ENCODE measurements at places on chromosomes 7 and 10.

- DNase-seq: no peak
Observed at GRCh38 chr10:125265579-125265955, 105.2 kb upstream of the CTBP2 start.

DNA sequence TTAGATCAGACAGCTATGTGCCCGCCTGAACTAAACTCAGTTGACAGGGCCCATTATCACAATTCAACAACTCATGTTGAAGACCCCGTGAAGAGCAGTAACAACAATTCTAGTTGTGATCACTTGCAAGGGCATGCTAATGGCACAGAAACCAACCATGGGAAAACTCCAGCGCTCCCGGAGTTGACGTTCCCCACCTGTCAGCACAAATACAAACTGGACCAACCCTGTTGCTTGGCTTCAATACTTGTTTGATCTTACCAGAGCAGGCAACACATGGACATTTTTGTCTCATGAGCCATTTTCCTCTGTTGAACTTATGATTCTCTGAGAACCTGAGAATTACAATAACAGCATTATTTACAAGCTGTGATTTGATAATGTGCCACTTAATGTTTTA, 119.0 kb upstream of the LANCL2 start:
- no peak for DNase-seq

GRCh38 chr7:18890134-18890533, 227.3 kb downstream of the TWIST1 start:
- peak; percentile 25 for DNase-seq

DNA sequence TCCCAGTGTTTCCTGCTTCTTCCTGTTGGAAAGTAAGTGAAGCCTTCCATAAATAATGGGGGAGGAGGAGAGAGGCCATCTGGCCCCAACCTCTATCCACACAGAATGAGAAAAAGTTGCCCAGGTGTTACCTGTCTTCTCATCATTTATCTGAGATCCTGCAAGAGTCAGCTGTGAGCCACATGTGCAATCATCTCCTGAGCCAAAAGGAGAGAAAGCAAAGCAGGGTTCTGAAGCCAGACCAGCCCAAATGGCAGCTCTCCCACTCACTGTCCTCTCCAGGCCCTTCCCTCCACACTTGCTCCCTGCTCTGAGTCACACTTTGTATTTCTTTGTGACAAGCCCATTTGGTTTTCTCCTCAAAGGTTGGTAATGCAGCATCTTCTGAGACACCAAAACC, 65.9 kb downstream of the FAM204A start:
- DNase-seq: no peak

GRCh38 chr7:147279514-147279913, 1162.9 kb downstream of the CNTNAP2 start:
- no peak for DNase-seq
